ENCODE measurements at places on chromosomes 11 and 22.

GRCh38 chr22:46119729-46120419, 30.5 kb upstream of the PPARA start:
- no peak for DNase-seq

- no peak for DNase-seq
Observed at GRCh38 chr11:111416231-111416960, 37.3 kb upstream of the POU2AF1 start.

- DNase-seq = no peak
Observed at GRCh38 chr11:12272821-12273617, 104.4 kb upstream of the PARVA start.

DNA sequence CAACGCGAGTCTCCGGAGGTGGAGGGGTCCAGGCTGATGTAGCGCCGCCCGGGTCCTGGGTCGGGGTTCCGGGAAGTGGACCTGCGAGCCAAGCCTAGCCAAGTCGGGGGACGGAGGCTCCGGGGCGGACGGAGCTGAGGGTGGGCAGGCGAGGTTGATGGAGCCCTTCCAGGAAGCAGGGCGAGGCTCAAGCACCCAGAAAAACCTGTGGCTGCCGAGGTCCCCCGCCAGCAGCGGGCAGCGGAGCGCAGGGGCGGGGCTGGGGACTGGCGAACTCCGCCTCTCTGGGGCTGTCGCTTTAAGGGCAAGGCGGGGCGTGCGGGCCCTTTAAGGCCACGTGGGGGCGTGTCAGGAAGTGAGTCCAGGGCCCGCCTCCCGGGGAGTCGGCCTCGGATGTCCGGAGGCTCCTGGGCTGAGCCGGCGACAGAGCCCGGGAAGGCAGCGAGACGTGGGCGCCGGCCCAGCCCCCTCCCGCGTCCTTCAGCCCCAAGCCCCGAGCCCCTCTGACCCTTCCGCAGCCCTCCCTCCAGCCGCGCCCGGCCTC, at the start of gene SLC35C1:
Gene SLC35C1, plus strand, starts transcription at position 389 of the 544 bp plus-strand sequence. CDS start 653 bp downstream, outside the sequence.
- DNase-seq = peak; percentile 89

DNA sequence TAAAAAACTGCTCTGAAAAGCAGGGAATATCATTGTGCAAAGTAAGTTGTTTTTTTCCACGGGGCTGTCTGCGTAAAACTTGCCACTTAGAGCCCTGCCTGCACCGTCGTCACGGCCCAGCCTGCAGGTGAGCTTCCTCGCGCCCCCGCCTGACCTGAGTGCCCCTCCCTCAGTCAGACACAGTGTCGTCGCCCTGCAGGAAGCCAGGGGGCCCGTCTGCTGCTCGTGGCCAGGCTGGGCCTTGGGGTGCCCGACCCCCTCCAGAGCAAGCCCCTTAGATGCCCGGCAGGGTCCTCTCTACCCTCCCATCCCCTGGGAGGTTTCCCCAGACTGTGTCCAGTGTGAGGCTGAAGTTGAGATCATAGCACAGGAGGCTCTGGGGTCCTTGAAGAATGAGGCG, 31.6 kb downstream of the SBF1 start:
- no peak for DNase-seq

GRCh38 chr11:111106641-111107040, 138.9 kb upstream of the POU2AF2 start:
- DNase-seq = no peak
